Regular cardiac myocyte (primary cell): ENCODE measurements at places on chromosomes 3 and 15. TPM values are rescaled to one million over a fixed set of nuclear protein-coding genes. Genes with fewer than 3 reads are reported as not detected.

The ACKR2 gene
- total RNA-seq, result under 0.01 TPM in 1 of 2 replicates, not detected in the other

The GRAMD2A gene
- total RNA-seq, result 0.19 and 0.28 TPM in 2 replicates

The ACP3 gene
- total RNA-seq, result under 0.01 and 0.28 TPM in 2 replicates

The RHOV gene
- not detected in 2 replicates for total RNA-seq

The PRR20G gene
- not detected in 2 replicates for total RNA-seq

The CPN2 gene
- not detected in 2 replicates for total RNA-seq

The ZMYND10 gene
- total RNA-seq, result 0.58 and 0.85 TPM in 2 replicates

The SYNM gene
- total RNA-seq, result 3.9 and 6.1 TPM in 2 replicates

The FES gene
- total RNA-seq, result 15.7 and 30.2 TPM in 2 replicates

The ZNF385D gene
- total RNA-seq, result 0.85 and 0.96 TPM in 2 replicates

The SLC22A14 gene
- 0.28 TPM in 1 of 2 replicates, not detected in the other for total RNA-seq

The WDR93 gene
- total RNA-seq, result under 0.01 TPM in 1 of 2 replicates, not detected in the other

The ABI3BP gene
- 26.6 and 121 TPM in 2 replicates for total RNA-seq

The SMAD6 gene
- total RNA-seq, result 20.1 and 24.0 TPM in 2 replicates

The WDR5B gene
- total RNA-seq, result 4.2 and 5.0 TPM in 2 replicates

The NCEH1 gene
- total RNA-seq, result 19.2 and 53.1 TPM in 2 replicates

The GABRR3 gene
- total RNA-seq, result not detected in 2 replicates

The LRRC3B gene
- not detected in 2 replicates for total RNA-seq

The RLBP1 gene
- total RNA-seq, result not detected in 2 replicates

The CYP11A1 gene
- total RNA-seq, result 0.28 and 0.38 TPM in 2 replicates

The ADAMTS17 gene
- 0.28 and 0.58 TPM in 2 replicates for total RNA-seq

The EXD1 gene
- under 0.01 TPM in 1 of 2 replicates, not detected in the other for total RNA-seq

The UBA3 gene
- 72.1 and 84.6 TPM in 2 replicates for total RNA-seq

The MFAP1 gene
- total RNA-seq, result 32.1 and 43.1 TPM in 2 replicates

The SH3GL3 gene
- total RNA-seq, result not detected in 2 replicates

The SI gene
- not detected in 2 replicates for total RNA-seq

The ABHD14A gene
- 6.5 and 16.6 TPM in 2 replicates for total RNA-seq

The P3H2 gene
- 37.2 and 56.0 TPM in 2 replicates for total RNA-seq

The CELSR3 gene
- total RNA-seq, result 0.38 and 0.85 TPM in 2 replicates

The QTRT2 gene
- total RNA-seq, result 13.2 and 24.5 TPM in 2 replicates

The CACNA2D2 gene
- total RNA-seq, result not detected in 2 replicates
